Stimulated activated CD4-positive, alpha-beta T cell treated with anti-CD3 and anti-CD28 coated beads, Interleukin-12 subunit alpha, Interleukin-12 subunit beta, amount 100 ng/mL, for 24 hours (primary cell): ENCODE measurements at places on chromosomes 5 and 9.

- DNase-seq, result no peak
These were observed 76.2 kb downstream of the NRG2 start for GRCh38 chr5:139966856-139967255.

- no peak for DNase-seq
These were observed 14.2 kb upstream of the ZNF883 start for GRCh38 chr9:113026200-113026599.

GRCh38 chr5:154829589-154830218 lies 20.7 kb downstream of the FAXDC2 start:
- DNase-seq, result no peak

DNA sequence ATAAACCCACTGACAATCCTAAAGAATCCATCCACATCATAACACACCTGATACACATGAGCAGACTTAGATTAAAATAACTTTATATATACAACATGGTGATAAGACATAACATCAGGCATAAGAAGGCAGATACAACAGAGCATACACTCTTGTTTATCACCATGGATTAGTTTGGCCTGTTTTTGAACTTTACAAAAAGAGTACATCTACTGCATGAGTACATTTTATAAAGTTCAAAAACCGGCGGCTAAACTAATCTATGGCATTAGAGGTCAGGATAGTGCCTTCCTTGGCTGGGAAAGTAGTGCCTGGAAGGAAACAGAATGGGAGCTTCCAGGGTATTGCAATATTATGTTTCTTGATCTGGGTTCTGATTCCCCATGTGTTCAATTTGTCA lies 15.1 kb downstream of the RICTOR start:
- DNase-seq, result no peak

DNA sequence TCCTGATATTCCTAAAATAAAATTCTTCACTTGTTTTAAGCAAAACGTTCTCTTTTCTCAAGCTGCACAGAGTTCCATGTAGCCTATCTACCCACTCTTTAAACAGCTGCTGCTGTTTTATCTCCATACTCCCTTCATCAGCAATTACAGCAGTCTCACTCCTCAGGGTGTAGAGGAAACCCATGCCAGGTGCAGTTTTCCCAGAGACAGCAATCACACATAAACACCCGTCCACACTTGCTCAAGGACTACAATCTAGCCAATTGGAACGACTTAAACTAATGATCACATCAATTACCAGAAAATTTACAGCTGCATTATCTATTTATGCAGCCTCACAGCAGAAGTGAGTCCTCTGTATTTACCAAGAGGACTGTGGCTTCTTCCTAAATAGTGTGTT lies 141.7 kb downstream of the HTR1A start:
- no peak for DNase-seq

- DNase-seq, result no peak
These were observed 42.4 kb upstream of the TJP2 start for GRCh38 chr9:69131682-69132081.

DNA sequence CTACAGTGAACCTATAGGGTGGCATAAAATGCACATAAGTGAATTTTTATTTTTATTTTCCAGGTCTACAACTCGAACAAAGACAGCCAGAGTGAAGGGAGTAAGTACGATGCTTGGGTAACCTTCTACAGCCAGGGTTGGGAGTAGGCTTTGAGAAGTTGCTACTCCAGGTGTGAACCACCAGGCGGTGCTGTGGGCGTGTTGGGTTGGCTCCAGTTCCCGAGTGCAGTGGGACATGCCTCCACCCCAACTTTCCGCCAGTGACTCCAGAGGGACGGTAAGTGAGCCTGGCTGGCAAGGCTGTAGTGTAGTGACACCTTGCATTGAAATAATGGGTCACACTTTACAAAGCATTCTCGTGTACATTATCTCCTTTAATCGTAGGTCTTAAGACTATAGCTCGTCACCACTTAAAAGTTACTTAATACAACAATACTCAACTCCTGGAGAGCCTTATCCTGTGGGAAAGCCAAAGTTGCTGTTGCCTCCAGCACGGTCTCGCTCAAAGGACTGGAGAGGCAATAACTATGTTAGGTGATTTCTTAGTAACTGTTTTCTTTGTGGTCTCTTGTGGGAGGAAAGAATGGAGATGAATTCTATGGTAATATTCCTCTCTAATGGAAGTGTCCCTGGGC lies 244.0 kb downstream of the ARHGAP26 start:
- no peak for DNase-seq

- DNase-seq, result no peak
These were observed 120.2 kb upstream of the ARRDC3 start for GRCh38 chr5:91503321-91503720.
